Left renal pelvis (tissue), 4 donors: ENCODE measurements at places on chromosomes 16 and 17. TPM values are rescaled to one million over a fixed set of nuclear protein-coding genes. Genes with fewer than 3 reads are reported as not detected.

Gene CEP295NL
- 0.10 TPM for polyA plus RNA-seq

DNA sequence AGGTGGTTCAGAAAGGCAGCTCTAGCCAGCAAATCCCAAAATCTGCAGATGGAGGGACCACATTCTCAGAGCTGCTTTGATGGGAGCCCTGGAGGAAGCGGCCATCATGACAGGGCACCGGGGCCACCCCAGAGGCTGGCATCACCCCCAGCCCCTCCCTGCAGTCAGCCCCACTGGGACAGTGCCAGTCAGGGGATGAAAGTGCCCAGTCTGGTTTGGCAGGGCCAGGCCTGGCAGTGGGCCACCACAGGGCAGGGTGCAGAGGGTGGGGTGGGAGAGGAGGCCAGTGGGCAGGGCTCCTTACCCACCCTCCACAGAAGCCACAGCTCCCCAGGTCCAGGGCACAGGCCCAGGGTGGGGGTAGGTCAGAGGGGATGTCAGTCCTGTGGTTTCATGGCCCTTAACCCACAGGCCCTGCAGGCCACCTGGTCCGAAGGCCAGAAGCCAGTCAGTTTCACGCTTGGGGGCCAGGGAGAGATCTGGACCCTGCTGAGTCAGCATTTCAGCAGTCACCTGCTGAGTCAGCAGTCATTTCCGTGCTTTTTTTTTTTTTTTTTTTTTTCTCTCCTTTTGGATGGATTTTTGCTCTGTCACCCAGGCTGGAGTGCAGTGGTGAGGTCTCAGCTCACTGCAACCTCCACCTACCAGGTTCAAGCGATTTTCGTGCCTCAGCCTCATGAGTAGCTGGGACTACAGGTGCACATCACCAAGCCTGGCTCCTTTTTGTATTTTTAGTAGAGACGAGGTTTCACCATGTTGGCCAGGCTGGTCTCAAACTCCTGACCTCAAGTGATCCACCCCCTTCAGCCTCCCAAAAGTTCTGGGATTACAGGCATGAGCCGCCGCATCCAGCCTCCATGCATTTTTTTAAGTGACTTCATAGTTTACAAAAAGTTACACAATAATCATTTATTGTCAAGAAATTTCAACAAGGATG, 10.4 kb downstream of the SLC25A10 start:
- no peak for DNase-seq

- no peak for DNase-seq
Measured at GRCh38 chr16:22861580-22861979, 47.6 kb downstream of the HS3ST2 start.

Gene SBK1
- 16.4 TPM for polyA plus RNA-seq

Gene OMG
- polyA plus RNA-seq: 0.14 TPM

Gene ABR
- 46.4 TPM for polyA plus RNA-seq

- DNase-seq: no peak
Measured at GRCh38 chr17:81486199-81486810, 26.3 kb downstream of the ACTG1 start.

DNA sequence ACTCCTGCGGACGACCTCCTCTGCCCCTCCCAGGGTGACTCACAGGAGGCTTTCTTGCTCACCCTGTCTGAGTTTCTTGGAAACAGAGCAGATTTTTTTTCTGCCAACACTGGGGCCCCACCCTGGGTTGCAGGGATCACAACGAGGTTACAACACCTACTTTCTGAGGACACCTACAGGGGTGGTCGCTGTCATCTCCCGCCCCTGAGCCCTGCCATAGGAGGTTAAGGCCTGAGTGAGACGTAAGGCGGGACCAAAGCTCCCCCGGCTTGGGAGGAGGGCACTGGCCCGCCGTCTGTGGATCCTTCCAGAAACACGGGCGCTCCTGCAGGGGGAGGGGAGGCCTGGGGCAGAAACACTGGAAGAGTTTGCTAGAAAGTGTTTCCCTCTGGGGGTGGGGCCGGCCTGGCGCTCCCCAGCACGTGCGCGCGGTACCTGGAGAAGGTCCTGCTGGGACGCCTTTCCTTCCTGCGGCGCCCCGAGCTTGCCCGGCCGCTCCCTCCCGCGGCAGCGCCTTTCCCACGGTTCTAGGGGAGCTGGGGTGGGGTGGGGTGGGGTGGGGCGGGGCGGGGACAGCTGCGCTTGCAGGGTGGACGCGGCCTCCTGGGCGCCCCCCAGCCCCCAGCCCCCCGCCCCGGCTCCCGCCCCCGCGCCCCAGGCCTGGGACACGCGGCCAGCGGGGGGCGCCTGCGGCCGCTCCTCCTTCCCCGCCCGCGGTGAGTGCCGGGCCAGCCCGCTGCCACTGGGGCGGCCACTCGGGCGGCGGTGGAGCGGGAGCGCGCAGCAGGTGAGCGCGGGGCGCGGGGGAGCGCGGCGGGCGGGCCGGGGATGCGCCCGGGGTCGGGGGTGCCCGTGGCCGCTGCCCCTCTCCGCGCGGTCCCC, 20.7 kb upstream of the ADCY7 start:
- DNase-seq: no peak

- DNase-seq: no peak
Measured at GRCh38 chr17:42667088-42667951, 8.2 kb downstream of the TUBG2 start.

DNA sequence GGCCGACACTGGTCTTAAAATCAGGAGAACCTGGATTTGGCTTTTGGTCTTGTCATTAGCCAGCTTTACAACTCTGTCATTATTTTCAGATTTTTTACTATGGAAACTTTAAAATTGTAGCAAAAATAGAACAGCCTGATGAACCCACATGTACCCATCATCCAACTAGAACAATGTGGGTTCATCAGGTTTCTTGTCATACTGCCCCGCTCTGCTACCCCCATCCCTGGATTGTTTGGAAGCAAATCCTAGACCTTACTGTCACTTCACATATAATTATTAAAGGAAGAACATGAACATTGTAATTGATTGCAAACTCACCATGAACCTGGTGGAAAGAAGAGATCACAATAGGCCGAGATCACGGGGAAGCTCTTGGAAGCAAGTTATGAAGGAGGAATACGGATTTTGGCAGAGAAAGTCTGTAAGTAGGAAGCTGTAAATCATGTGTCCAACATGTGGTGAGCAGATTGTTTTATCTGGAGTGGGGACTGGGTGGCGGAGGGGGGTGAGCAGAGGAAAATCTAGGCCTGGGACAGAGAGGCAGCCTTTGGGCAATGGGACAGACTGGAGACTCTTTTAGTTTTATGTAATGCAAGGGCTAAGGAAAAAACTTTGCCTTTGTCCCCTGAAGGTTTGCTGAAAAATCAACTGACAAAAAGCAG, 67.0 kb downstream of the PITPNC1 start:
- DNase-seq: no peak

GRCh38 chr17:46789610-46790009, 28.9 kb downstream of the WNT3 start:
- DNase-seq: no peak

GRCh38 chr17:46056800-46057304, 57.8 kb downstream of the STH start:
- DNase-seq: no peak

GRCh38 chr17:55730380-55730779, 7.7 kb upstream of the TMEM100 start:
- no peak for DNase-seq

DNA sequence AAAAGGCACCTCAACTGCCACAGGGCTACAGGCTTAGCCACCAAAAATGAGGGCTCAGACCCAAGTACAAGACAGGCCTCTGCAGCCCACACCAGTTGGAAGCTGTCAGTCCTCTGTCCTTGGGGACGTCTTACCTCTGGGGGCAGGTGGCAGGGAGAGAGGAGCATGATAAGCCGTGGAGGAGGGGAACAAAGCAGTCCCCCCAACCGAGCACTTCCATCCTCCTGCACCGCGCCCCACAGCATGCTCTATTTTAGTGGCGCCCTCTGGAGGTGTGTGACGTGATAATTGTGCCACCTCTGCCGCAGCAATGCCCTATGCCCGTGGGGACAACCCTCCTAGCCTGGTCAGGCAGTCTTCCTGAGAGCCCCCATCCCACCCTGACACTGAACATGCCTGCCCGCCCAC, 13.6 kb downstream of the G6PC3 start:
- no peak for DNase-seq

DNA sequence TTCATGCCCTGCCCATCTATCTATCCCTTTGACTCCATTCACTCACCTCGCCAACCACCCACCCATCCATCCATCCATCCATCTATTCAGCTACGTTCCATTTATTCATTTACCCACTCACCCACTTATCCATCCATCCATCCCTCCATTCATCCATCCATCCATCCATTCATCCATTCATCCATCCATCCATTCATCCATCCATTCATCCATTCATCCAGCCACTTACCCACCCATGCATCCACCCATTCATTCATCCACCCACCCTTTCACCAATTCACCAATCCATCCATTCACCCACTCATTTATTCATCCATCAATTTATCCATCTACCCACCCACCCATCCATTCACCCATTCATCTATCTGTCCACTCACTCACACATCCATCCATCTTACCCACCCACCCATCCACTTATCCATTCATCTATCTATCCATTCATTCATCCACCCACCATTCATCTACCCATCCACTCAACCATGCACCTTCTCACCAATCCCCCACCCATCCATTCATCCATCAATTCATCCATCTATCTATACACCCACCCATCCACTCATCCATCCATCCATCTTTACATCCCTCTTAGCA, 19.5 kb upstream of the KCNJ12 start:
- no peak for DNase-seq

DNA sequence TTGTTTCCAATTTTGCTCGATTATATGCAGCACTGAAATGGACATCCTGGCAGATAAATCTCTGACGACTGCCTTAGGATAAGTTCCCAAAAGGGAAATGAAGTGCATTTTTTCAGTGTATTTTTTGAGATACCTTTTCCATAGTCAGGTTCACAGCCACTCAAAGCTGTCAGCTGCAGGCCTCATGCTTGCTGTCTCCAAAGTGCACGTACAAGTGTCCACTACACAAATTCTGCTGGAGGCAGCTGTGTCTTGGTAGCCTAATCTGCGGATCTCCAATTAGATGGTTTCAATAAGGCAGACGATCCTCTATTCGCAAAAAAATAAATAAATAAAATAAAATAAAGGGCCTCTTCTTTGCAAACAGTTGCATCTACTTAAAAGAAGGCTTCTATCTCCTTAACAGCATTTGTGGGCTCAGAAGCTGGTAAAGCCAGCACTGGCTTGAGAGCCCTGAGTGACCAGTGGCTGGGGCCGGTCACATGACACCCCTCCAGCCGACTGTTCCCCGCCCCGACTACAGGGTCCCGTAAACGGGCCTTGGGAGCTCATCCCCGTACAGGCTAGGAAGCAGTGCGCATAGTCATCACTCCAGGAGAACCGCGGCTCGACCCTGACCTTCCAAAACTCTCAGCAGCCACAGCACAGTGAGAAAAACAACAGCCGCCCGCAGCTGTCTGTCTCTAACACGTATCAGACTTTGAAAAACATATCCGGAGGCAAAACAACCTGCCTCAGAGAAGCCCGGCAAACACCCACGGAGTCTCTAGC, 18.8 kb downstream of the RPH3AL start:
- no peak for DNase-seq

DNA sequence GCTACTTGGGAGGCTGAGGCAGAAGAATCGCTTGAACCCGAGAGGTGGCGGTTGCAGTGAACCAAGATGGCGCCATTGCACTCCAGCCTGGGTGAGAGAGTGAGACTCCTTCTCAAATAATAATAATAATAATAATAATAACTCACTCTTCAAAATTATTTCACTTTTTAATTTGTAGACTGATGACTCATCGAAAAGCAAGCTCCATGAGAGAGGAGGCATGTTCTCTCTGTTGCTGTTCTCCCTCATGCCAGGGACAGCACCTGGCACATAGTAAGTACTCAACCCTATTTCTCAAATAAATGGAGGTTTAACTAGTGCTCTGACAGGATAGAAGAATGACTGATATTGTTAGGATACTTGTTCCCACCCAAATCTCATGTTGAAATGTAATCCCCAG, 265.3 kb downstream of the CEP112 start:
- DNase-seq: no peak

DNA sequence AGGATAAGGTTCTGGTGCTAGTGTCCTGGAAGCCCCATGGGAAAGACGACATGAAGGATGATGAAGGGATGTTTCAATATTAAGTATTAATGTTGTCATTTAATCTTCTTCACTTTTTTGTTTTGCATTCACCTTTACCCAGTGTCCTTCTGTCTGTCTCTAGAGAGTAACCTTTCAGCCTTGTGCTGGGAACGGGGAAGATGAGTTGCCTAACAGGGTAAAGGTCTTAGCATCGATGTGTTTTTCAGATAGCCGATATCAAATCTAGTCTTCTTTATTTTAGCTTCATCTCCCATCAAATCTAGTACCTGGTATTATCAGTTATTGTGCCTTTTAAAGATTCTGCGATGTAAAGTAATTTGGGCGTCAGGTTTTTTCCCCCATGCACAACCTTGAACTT, 125.4 kb downstream of the BCAS3 start:
- no peak for DNase-seq

Gene PRR15L
- polyA plus RNA-seq: 22.7 TPM

GRCh38 chr17:68605914-68606313, 4.7 kb upstream of the FAM20A start:
- DNase-seq: no peak

- DNase-seq: no peak
Measured at GRCh38 chr17:62927083-62927482, 39.0 kb upstream of the TANC2 start.

Gene PPP1R27
- 0.58 TPM for polyA plus RNA-seq

DNA sequence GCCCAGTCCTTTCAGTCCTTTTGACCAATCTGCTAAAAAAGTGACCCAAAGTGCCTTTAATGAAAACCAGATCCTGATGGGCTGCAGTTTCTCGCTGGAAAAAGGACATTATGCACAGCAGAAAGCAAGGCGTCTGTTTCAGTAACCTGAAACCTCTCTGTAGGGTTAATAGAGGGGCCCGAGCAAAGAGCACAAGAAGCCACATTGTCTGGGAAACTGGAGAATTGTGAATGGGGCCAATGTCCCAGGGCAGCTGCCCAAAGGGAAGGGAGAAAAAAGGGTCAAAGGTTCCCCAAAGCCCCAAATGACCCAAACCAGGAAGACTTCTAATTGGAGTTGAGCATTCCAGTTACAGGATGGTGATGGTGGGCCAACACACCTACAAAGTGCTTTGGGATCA, 3.0 kb downstream of the OTOA start:
- DNase-seq: no peak

GRCh38 chr16:12170103-12171040, 193.8 kb downstream of the SNX29 start:
- DNase-seq: no peak

Gene NPIPB8
- 0.40 TPM for polyA plus RNA-seq
